ENCODE measurements at places on chromosomes 4 and X. TPM values are rescaled to one million over a fixed set of nuclear protein-coding genes. Genes with fewer than 3 reads are reported as not detected.

The CCNA2 gene
- 95.1 TPM for total RNA-seq

The LIAS gene
- 19.8 TPM for total RNA-seq

The MAGEA10 gene
- total RNA-seq, result not detected

The XK gene
- total RNA-seq, result 1.1 TPM

The CCKAR gene
- not detected for total RNA-seq

The PNMA6F gene
- 0.15 TPM for total RNA-seq

DNA sequence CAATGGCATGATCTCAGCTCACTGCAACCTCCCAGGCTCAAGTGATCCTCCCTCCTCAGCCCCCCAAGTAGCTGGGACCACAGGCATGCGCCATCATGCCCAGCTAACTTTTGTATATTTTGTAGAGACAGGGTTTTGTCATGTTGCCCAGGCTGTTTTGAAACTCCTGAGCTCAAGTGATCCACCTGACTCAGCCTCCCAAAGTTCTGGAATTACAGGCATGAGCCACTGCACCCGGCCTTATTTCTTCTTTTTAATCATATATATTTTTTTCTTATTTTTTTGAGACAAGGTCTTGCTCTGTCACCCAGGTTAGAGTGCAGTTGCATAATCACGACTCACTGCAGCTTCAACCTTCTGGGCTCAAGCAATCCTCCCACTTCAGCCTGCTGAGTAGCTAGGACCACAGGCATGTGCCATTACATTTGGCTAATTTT is 184.0 kb downstream of the TSPAN5 start:
- no peak for DNase-seq

DNA sequence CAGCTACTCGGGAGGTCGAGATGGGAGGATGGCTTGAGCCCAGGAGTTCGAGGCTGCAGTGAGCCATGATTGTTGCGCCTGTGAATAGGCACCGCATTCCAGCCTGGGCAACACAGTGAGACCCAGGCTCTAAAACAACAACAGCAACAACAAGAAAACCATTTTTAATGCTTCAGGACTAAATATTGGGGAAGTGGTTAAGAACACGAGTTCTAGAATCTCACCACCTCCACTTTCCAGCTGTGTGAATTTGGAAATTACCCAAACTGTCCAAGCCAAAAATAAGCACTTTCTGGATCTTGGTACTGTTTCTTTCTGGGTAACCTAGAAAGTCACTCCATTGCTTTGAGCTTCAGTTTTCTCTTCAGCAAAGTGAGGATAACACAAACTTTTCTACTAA is 63.2 kb downstream of the ADGRG2 start:
- DNase-seq, result no peak

- DNase-seq, result no peak
These were observed 865 bp downstream of the FAM200B start for GRCh38 chr4:15682242-15683142.

DNA sequence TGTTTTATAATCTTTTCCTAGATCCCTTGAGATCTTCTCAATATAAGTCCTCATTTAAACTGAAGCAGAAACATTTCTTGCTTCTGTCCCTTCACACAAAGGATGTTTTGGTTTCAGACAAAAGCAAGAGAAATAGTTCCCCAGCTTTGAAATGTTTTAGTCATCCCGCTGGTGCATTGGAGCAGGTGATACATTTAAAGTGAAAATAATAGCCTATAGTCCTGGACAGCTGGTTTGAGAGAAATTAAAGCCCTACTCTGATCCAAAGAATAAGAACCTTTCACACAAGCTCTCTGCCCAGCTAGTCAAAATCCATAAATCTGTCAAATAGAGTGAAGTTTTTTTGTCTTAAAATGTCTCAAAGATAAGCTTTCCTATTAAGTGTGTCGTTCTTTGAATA is 79.4 kb downstream of the LUZP4 start:
- no peak for DNase-seq

DNA sequence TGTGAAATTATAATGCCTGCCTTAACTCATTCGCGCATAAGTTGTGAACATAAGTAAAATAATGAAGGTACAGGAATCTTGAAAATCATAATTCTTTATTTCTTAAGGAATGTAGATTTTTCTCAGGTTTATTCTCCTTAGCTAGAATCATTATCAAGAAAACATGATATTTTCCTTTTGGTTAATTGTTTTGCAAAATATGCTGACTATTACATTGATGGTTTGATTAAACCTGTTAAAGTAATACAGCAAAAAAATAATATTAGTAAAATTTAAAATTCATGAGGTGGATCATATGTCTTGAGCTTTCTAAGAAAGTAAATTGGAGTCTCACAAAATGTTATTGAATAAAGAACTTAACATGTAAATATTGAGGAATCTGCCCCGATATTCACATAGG is 178.7 kb upstream of the TRAM1L1 start:
- no peak for DNase-seq

DNA sequence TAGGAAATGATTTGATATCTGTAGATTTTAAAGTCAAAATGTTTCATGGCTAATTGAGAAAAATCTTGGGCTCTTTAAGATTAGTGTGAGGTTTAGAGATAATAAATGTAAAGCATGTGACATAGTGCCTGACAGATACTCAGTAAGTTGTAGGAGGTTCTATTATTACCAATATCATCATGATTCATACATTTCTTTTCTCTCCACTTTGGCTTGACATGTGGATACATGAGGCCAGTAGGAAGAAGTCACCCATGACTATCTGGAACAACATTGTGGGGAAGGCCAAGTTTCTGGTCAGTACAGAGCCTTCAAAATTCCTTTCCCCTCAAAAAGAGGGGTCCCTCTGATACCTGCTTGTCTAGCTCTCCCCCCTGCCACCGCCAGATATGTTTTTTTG is 91.2 kb upstream of the SORBS2 start:
- no peak for DNase-seq

All from H1 (cell line).